Cerebellar nuclear complex (tissue), 1 donor: ENCODE measurements at places on chromosomes 7 and 10.

DNA sequence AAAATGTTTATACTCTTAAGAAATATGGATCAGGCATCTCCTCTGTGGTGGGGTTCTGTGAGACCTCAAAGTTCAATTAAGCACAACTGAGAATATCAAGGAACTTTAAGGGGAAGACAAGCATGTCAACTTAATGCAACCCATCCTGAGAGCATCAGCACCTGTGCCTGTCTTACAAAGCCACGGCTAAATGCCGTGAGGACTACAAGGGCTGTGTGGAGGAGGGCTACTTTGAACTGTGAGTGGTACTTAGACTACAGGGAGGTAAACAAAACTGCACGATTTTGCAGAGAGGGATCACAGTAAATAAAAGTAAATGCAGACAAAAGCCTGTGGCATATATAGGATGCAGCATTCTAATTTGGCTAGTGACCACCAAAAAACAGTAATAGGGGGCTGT lies 139.1 kb downstream of the ATE1 start:
- DNase-seq, result no peak

- DNase-seq, result no peak
These were observed 45.3 kb upstream of the PIK3AP1 start for GRCh38 chr10:96765406-96766240.

DNA sequence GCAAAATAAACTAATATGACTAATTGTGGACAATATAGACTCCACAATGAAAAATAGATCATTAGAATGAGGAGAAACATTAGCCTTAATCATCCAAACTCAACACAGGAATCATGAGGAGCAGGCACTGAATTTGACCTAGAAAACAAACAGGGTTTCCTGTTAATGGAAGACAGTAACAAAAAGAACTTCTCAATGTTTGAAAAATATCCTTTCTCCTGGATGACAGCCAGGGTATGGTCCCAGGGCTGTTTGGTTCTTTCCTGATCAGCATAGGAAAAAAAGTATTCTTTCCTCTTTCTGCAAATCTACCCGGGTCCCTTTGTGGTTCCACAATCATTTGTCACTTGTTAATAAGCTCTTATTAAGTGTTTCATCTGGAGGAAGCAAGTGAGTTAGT lies 145.3 kb upstream of the SVIL start:
- DNase-seq, result no peak

- DNase-seq, result no peak
These were observed 17.9 kb upstream of the DDX21 start for GRCh38 chr10:68938117-68938516.

DNA sequence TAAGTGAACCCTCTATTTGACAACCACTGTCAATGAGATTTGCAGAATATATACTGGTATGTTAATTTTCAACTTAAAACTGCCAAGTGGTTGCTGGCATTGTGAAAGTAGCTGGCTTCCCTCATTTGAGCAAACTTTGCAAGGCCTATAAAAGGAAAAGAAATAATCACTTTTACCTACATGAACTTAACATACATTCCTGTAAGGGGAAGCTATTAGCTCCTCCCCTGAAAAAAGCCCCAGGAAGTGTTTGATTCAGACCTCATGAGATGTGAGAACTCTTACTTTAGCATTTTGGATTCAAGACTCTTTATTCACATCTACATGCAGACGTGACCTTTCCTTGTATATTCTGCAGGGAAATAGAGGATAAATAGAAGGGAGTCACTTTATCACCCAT lies 175.6 kb downstream of the OTUD1 start:
- DNase-seq, result no peak

DNA sequence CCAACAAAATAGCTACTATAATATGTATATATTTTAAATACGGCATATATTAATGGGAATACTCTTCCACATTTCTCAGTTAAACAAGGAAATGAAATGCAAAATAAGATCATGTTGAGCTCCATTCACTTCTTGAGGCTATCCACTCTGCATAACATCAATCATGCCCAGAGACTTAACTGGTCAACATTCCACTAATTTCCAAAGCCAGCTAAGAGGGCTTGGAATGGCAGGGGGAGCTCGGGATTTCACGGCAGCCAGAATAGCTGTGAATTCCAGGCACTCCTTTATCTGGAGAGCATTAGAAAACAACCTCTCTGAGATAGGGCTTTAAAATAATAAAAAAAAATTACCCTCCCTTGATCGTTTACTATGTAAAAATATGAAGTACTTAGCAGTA lies 194.9 kb upstream of the CDCA7L start:
- DNase-seq, result no peak

DNA sequence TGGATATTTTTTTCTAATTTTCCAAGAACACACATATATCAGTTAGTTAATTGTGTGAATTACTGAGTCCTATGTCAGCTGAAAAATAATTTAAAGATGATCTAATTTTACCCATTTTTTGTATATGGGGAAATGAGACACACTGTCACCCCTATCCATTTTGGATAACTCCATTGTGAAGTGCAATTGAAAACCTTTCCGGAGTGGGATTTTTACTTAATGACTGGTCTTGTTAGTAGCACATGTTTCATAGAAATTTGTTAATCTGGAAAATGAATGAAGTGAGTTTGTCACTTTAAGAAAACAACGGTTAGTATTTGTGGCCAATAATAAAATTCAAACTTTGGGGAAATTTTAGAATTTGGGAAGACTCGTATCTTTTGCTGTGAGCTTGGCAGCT lies 2.0 kb downstream of the GARS1 start:
- DNase-seq, result no peak

GRCh38 chr7:136588216-136588615 lies 280.2 kb upstream of the CHRM2 start:
- no peak for DNase-seq

DNA sequence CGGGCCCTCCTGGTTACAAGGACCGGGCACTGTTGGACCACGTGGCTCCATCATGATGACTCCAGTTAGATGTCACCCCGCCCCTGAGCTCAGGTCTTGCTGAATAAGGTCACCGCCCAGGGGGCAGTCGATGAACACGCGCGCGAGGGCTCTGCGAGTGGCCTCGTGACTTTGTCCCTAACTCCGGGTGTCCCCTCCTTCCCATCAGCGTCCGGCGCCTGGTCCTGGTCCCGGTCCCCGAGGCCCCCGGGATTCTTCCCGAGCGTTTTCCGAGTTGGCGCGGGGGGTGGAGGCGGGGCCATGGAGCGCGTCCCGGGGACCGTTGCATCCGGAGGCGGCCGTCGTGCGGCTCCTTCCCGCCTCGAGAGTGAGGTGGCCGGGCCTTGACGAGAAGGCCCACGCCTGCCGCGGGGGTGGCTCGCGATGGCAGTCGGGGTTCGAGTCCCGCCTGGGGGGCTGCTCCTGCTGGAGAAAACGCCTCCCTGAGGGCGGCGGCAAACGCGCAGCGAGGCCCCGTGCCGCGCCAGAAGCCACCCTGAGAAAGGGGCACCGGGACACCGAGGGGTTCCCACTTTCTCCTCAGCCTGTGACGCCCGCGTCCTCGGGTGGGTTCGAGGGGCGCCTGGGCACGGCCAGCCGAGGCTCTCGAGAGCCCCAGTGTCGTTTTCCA lies 569 bp upstream of the NPTX2 start:
- DNase-seq, result no peak

- no peak for DNase-seq
These were observed 1.8 kb downstream of the TMEM225B start for GRCh38 chr7:99599836-99600235.

- DNase-seq, result no peak
These were observed 181.1 kb downstream of the PTPN20 start for GRCh38 chr10:47092376-47092775.

DNA sequence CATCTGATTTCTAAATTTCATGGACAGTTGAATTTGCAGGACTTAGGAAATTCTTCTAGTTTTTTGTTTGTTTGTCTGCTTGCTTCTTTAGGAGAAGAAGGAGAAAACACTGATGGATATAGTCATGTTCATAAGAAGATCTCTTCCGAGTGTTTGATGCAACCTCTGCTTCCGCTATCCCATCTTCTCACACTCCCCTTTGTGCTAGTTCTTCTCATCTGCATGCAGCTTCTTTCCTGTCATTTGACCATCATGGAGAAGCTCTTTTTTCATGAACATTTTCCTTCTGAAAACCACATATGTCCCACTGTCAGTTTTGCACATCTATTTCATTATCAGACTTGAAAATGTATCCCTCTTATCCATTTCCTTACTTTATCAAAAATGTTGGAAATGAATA lies 346.9 kb upstream of the PRKCQ start:
- no peak for DNase-seq

DNA sequence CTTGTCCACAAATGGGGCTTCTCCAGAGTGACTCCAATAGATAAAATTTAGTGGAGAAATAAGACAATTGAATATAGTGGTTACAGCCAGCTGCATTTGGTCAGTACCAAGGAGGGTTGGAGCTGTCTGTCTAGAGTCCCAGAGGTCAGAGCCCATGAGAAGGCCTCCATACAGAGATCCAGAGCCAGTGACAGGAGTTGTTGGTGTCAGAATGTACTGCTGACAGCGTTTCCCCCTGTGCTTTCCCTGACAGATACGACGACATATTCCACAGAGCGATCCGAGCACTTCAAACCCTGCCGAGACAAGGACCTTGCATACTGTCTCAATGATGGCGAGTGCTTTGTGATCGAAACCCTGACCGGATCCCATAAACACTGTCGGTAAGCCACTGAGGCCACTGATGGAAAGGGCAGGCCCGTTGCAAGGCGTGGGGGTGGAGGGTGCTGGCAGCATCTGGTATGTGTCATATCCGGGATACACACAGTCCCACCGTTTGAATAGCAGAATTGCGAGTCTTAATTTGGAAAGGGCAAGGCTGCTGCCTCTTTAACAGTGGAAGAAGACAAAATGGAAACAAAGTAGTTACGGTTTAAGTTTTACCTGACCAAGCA lies 483.6 kb downstream of the NRG3 start:
- DNase-seq, result no peak

DNA sequence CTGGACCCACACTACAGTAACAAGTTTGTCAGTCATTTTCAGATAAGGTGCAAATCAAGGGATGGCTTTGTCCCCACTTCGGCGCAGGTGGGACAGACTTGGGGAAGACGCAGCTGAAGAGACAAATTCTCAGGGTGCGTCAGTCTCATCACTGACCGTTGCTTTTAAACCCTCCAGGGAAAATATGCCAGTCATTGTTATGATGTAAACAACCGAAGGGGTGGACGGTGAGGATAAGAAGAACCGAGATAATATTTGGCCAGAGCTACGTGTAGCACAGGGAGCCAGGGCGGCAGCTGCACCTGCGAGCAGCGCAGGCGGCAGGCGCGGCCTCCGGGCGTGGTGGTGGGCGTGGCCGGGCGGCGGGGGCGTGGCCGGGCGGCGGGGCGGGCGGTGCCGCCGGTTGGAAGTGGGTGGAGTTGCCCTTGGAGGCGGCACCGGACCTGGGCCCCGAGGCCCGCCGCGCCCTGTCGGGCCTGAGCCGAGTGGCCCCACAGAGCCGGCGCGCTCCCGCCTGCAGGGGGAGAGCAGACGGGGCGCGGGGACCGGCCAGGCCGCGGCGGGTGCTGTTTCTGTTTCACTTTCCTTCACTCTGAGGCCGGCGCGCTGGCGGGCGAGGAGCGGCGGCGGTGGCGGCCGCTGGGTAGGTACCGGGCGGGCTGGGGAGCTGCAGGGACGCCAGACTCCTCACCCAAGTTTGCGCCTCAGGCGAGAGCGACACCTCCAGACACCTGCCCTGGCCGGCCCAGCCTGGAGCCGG lies at the start of gene PCGF5:
Gene PCGF5 (plus strand): TSS at position 470 of the 760 bp plus-strand sequence. CDS start 2,209 bp downstream, outside the sequence.
- DNase-seq, result peak; percentile 61

GRCh38 chr10:18456984-18457383 lies 194.4 kb downstream of the NSUN6 start:
- DNase-seq, result no peak

DNA sequence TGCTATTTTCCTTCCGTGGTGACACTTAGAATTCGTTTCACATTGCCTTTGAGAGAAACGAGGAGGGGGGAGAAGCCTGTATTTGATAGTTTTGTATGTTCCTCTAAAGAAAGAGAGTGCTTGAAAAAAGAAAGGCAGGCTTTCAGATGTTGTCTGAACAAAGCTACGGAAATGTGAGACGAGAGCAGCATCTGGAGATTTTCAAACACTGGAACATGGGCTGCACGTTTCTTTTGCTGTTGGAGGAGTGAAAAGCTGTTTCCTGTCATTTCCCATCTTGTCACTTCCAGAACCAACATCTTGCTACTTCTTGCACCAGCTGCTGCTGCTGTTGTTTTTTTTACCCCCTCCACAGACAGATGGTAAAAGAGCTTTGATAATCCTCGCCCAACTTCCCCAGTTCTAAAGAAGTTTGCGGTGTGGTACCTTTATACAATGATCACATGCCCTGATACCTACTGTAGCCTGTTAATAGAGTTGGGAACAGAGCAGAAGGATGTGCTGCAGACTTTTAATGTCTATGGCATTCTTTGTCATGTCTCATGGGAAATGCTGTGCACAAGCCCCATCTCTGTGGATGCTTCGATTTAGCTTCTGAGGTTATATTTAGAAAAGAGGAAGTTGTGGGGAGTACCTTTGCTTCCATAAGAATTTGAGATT lies 408.1 kb downstream of the AUTS2 start:
- DNase-seq, result no peak

DNA sequence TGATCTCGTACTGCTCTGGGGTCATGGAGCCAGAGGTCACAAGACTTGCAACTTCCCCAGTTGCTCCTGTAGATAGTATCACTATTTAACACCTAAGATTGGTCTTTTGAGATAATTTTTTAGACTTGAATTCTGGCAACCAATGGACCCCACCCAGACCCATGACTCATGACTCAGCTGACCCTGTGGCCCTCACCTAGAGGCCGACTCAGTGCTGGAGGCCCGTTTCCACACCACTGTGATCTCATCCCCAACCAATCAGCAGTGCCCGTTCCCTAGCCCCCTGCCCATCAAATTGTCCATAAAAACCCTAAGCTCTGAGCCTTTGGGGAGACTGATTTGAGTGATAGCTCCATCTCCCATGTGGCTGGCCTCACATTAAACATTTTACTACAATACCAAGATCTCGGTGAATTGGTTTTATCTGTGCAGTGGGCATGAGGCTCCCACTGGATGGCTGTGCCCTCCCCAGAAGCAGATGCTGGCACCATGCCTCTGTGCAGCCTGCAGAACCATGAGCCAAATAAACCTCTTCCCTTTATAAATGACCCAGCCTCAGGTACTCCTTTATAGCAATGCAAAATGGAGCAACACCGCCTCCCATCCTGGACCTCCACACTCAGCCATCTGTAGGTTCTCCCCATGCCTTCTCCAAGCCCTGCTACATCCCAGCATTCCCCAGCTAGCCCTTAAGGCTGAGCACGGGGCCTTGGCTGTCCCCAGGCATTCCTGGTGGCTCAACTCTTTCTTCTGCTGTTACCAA lies 98.8 kb downstream of the PRKAG2 start:
- no peak for DNase-seq

GRCh38 chr10:94224656-94225055 lies 138.1 kb downstream of the NOC3L start:
- no peak for DNase-seq

DNA sequence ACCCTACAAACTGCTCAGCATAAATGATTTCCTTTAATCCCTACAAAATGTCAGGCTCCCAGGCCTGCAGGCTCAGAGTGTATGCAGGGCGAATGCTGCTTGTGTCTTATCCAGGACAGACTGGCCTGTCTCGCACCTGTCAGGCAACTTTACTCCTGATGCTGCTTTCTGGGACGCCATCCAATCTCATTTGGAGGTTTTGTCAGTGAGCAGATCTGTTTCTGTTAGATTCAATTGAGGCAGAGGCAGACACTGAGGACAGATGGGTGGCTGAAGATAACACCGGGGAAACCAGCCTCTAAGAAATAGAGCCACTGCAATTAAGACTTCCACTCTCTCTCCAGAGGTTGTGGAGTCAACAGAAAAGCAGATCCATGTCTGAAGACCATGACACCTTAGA lies 115.6 kb downstream of the DPP6 start:
- DNase-seq, result no peak
